SIG-M5 (cell line): ENCODE measurements at places on chromosomes 6 and 20.

DNA sequence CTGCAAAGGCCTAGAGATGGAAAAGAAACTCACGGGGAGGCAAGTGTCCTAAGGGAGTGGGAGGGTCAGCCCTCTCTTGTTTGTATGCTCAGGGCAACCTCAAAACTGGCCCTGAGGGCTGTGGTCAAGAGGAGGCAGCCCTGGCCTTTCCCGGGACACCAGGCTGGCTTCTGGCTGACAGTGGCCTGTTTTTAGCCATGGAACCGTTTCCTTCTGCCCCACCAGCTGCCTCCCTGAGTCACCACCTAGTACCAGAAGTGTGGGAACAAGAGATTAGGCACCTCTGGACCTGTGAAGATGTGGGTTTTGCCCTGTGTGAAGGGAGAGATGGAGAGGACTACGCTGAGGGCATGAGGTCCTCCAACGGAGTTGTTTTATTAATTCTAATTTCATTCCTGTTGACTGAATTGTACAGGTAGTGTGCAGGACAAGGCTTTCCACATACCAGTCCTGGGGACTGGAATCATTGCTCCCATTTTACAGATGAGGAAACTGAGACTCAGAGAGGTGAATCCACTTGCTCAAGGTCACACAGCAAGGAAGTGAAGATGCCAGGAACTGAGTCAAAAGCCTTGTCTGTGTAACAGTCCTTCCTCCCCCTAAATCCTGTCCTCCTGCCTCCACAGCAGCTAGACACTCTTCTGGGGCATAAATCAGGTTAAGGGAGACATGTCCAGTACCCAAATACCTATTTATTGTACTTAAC, 5.5 kb downstream of the FOXS1 start:
- DNase-seq, result no peak

DNA sequence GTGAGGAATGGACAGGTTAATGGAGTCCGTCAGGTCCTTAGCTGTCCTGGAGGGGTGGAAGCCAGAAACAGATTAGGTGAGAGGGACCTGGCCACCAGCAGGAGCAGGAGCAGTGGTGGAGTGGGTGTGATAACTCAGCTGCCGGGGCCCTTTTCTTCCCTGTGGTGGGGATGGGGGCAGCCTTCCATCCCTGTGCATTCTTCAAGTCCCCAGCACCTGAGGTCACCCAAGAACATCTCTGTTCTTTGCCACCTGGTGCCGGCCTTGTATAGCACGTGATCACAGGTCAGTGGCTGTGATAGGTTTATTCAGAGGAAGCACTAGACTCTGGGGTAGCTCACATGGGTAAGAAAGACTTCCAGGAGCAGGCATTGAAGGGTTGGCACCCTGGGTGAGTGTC, 16.6 kb downstream of the ERGIC3 start:
- DNase-seq, result no peak

DNA sequence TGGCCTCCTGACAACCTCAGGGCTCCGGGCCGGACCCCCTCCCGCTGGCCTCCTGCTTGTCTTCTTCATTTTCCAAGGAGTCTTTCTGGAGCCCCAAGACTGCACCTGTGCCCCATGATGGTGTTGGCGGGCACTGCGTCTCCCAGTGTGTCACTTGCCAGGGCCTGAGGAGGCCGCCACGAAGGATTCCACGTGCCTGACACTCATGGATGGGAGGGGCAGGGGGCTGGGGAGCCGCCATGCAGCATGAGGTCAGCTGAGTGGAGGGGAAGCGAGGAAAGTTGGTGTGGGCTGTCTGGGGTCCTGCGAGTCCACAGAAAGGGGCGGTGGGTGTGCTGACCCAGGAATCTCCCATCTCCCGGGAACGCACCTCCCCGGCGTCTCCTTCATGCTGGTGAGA, 165.7 kb downstream of the SMOC2 start:
- no peak for DNase-seq

- no peak for DNase-seq
Observed at GRCh38 chr6:139161817-139162284, 27.0 kb downstream of the HECA start.

DNA sequence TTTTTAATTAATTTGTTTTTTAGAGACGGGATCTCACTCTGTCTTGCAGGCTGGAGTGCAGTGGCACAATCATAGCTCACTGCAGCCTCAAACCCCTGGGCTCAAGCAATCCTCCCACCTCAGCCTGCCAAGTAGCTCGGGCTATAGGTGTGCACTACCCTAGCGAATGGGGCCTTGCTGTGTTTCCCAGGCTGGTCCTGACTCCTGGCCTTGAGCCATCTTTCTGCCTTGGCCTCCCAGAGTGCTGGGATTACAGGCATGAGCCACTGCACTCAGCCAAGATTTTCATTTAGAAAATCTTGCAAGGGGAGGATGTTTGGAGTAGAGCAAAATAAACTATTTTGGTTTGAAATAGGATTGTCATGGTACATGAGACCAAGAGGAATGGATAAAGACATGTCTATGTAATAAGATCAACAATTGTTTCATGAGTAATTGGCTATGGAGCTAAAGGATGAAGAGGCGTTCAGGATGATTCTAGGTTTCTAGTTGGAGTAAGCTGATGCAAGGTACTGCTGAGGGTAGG, 237.8 kb downstream of the UST start:
- no peak for DNase-seq

DNA sequence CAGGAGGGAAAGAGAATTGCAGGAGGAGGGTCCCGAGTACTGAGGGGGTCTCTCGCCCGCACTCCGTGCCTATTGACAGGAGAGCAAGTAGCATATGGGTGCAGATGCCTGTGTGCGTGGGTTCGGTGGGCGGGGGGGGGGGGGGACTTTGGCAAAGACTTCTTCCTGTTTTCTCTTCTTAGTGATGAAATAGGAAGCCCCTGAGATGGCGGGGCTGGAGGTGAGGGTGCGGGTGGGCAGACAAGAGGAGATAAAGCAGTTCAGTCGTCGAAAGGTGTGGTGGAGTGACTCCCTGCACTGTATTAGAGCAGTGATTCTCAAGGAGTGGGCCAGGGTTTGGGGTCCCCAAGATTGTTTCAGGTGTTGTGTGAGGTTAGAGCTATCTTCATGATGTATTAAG, 3.7 kb downstream of the NAA20 start:
- DNase-seq, result no peak

DNA sequence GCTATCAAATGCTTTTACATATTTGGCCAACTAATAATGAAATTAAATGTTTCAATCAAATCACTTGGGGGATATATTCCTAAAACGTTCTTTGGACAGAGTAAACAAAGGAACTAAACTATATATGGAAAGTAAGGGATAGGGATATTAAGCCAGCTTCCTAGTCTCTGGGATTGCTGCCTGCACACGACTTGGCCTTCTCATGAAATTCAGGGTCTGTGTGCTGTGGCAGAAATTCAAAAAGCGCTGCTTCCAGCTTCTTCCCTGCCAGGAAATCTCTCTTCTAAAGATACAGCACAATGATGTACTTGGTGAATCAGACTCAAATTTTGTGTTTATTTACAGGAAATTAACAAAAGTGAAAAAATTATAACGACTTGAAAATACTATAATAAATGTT, 206.3 kb upstream of the RAB32 start:
- no peak for DNase-seq

DNA sequence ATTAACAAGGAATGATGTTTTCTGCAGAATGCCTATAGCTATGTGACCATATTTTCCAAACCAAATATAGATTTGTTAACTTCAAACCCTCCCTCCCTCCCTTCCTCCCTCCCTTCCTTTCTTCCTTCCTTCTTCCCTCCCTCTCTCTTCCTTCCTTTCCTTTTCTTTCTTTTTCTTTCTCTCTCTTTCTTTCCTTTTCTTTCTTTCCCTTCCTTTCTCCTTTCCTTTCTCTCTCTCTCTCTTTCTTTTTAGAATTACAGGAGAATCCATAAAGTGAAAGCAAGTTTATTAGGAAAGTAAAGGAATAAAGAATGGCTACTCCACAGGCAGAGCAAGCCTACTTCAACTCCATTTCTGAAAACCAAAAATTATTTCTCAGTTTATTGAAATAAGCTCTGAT, 153.0 kb downstream of the AHI1 start:
- no peak for DNase-seq

DNA sequence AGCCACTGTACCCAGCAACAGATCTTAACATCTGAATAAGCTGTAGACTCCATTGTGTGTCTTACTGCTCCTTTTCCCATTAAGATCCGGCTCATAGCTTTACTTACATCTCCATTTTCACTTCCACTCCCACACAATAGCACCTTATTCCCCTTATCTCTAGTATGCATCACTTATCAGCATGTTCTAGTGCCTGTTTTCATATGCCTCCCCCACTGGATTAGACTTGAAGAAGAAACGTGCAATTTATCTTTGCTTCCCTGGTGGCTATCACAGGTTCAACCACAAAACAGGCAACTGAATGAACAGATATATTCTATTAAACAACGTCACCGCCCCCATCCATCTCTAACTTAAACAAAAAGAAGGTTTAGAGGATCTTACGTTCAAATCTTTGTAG, 12.1 kb downstream of the SSR1 start:
- no peak for DNase-seq

DNA sequence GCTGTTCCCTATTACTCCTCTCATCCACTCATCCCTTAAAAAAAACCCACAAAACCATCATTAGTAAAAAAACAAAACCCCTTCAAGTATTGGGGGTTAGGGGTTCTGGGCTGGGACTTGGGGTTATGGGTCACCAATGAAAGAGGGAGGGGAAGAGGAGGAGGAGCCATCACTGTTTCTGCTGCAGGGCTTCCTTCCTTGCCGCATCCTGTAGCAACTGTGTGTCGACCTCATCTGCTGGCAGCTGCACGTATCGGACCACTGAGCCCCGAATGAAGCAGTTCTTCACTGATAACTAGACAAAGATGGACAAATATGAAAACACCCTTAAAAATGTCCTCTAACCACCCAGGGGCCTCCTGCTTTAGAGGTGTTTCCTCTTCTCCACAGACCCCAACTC, 2.0 kb upstream of the VARS1 start:
- no peak for DNase-seq

DNA sequence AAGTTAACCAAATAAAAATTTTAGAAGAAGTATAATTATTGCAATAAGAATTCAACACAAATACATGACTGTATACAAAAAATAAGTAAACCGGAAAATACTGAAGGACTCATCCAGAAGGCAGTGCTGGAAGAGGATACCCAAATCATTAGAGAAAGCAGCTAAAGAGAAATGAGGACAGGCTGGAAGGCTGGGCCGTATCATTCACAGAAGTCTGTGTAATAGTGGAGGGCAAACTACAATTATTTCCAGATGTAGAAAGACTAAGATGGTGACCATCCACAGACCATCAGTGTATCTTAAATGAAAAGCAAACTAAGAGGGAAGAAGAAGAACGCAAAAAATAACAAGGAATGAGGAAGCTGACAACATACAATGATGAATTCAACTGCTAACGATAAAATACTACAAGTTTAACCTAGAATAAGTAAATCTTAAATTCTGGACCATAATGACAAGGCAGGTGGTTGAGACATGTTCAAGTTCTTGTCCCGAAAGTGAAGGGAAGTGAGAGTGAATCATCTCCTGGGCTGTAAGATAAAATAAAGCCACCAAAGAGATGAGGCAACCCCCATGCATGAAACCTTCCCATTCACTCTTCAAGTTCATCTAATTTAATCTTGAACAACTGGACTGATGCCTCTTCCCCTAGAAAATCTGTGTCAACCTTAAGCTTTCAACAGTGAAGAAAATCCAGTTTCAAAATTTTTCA, 71.5 kb downstream of the SLC23A2 start:
- peak; percentile 23 for DNase-seq

- no peak for DNase-seq
Observed at GRCh38 chr6:28643017-28643740, 117.5 kb downstream of the GPX5 start.

DNA sequence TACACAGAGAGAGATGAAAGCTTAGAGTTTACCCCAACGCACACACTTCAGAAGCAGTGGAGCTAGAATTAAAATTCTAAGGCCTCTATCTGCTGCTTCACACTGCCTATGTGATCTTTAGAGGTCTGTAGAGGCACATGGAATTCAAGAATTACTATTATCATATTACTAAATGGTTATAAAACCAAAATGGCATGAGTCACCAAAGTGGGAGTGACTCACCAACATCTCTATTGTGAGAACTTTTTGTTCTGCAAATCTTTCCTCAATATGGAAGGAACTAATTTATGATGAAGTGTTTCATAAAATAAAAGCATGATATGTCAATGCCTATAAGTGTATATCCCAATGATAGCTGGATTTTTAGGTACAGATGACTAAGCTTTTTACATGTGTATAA, 28.5 kb upstream of the TMEM244 start:
- DNase-seq, result no peak

- no peak for DNase-seq
Observed at GRCh38 chr6:144285548-144285797, 338 bp downstream of the UTRN start.

DNA sequence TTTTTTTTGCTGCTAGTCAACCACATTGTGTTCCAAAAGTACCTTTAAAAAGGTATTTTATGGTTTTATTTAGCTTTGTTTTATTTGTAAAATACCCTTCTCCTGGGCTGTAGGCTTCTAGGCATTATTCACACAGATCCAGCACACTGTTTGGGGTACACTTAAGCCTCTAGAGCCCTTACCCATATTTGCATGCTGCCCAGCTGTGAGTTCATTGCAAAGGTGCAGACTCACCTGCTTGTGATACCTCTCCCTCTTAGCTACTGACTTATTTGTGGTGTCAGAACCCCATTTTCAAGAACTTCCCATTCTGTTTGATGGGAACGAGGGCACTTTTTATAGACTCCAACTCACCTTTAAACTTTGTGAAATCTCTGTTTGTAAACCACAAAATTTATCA, 69.8 kb downstream of the RIN2 start:
- DNase-seq, result no peak

DNA sequence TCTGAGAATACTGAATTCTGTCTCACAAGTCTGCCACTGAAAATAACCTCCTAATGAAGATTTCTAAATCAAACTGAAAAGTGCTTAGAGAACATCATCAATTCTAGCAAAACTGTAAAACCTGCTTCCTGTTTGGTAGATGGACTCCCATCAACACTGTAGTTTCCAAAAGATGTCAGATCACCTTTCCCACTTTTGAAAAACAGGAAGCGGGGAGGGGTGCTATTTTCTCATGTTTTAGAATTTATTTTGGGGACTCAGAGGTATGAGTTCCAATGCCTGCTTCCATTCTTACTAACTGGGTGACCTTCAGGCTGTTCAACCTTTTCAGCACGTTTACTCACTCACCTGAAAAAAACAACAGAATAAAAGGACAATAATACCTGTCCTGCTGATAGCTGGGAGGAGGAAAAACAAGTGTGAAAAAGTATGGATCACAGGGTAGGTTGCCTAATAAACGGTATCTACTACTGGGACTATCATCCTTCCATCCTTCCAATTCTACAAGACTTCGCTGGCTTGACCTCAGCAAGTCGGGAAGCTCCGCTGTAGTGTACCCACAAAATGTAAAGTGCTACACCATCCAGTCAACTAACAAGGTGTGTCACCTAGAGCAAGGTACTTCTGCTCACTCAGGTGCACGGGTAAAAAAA, 1.1 kb downstream of the ATP5F1E start:
- no peak for DNase-seq

GRCh38 chr6:54813892-54814291, 32.7 kb upstream of the FAM83B start:
- no peak for DNase-seq

GRCh38 chr6:155084431-155085123, 89.5 kb downstream of the TIAM2 start:
- DNase-seq, result no peak

GRCh38 chr20:36929290-36929689, 22.2 kb downstream of the SAMHD1 start:
- DNase-seq, result no peak
